MM.1S (cell line): ENCODE measurements at places on chromosomes 4 and X.

GRCh38 chr4:121273191-121273590, 107.6 kb downstream of the QRFPR start:
- DNase-seq = no peak

DNA sequence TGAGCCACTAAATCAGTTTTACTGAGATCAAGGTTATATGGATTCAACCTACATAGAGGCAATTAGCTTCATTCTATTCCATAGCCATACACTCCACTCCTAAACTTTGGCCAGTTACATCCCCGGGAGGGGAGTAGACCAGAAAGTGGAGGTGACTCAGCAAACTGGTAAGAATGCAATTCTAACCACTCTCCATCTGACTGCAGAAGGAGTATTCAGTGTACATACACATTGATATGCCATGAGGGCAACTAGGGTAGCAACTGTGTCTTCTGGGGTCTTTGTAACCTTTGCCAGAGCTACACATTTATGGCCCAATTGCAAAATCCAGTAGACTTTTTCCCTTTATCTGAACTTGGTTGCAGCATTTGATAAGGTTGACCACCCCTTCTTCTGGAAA, 7.6 kb downstream of the SLC25A43 start:
- no peak for DNase-seq

- no peak for DNase-seq
Observed at GRCh38 chr4:156865451-156865850, 106.1 kb downstream of the PDGFC start.

DNA sequence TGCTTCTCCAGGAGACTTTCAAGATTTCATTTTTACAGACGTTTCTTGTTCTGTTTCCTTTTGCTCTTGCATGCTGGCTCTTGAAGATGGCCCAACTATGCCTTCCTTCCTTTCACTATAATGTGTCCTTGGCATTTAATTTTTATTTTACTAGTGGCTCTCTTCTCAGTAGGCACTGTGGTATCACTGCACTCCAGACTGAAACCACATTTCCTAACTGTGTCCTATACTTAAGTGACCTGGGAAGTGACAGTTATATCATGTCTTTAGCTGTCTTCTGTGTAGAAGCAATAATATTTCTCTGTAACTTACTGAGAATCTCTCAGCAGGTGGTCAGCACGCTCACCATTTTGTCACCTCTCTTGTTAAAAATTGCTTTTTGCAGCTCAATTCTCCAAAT, 168.9 kb downstream of the IL1RAPL1 start:
- no peak for DNase-seq

GRCh38 chr4:37634180-37634579, 52.0 kb downstream of the RELL1 start:
- no peak for DNase-seq

DNA sequence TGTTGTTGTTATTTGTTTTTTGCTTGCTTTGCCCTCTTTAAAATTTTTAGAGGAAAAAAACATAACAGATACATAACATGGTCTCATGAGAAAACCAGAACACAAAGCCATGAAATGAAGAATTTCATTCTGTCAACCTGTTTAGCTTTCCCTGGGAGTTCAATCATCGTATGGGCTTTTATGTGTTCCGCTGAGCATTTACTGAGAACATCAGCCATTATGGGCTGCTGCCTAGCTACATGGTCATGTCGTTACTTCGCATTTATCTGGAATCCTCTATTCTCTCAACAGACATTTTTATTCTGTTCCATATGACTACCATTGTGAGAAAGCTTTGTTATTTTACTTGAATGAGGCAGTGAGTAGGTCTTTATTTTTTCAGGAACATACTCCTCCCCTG, 51.4 kb downstream of the NDST3 start:
- no peak for DNase-seq

DNA sequence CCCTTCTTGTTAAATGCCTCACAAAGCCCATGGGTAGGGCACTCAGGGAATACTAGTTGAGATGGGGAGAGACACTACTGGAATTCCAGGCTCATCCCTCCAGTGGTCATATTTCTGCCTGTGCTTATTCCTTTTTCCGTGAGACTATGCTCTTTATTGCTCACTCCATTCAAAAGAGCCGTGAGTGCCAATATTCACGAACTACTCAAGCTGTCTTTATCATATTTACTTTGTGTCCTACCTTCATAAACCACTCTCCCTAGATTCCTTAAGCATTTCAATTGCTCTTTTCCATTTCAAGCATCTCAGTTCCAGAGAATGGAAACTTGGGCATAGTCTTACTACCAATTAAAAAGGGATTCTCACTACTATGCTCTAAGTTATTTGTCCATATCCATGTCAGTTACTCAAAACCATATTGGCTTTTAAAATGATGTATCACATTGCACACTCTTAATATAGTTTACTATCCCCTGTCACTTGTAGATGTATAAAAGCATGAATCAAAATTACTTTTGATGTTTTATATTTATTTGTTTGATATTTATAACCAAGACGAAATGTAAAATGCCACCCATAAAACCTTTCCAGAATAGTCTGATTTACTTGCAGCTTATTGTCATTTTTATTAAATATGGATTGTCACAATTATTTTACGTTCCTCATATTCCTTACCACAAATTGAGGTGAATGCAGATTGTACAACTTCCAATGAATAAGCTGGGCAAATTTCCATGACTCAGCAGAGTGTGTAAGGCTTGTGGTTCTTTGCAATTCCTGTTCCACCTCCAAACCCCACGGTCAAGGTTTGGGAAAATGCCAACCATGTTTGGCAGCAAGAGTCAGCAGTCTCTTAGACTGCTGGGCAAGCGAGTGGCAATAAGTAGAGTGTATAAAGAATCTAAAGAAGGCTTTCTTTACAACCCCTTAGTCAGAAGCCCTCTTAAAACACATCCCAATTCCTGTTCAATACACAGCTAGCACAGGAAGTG, 24.4 kb downstream of the ENOX2 start:
- DNase-seq = no peak

GRCh38 chr4:20284990-20285389, 33.3 kb downstream of the SLIT2 start:
- DNase-seq = no peak

DNA sequence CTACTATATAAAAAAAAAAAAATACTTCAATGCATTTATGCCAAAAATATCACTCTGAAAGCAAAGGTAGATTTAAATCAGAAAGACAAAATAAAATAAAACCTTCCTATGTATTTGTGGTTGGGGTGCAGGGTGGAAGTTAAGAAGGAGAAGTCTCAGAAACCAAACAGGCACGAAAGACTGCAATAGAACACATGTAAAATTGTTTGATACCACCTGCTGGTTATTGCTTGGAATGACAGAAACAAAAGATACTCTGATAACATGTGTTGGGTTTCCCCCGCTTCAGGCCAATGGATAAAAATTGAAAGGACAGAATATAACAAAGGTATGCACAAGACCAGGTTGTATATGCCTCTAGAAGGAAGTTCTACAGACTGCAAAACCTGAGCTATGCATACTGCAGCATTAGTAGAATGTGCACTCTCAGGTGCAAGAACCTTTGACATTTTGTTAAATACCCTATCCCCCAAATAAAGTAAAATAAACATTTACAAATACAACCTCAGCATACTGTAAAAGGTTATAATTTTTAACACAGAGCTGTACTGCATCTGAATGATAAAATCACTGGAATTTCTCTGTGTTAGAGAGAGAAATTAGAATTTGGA, 118.8 kb downstream of the GABRA2 start:
- DNase-seq = peak; percentile 53

- DNase-seq = no peak
Observed at GRCh38 chrX:74534569-74535038, 79.8 kb downstream of the RLIM start.
